ENCODE measurements at places on chromosomes 3 and 15. TPM values are rescaled to one million over a fixed set of nuclear protein-coding genes. Genes with fewer than 3 reads are reported as not detected.

DNA sequence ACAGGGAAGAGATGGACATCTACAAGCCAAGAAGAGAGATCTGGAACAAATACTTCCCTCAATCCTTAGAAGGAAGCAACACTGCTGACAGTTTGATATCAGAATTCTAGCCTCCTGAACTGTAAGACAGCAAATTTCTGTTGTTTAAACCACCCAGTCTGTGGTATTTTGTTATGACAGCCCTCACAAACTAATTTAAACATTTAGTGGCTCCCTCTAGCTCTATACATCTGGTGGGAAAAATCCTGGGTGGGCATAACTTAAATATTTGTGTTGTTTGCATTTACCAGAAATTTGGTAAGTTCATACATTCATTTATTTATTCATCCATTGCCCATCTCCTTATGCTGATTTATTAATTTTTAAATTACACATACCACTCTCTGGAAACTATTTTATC lies 62.5 kb upstream of the GSK3B start:
- no peak for DNase-seq

DNA sequence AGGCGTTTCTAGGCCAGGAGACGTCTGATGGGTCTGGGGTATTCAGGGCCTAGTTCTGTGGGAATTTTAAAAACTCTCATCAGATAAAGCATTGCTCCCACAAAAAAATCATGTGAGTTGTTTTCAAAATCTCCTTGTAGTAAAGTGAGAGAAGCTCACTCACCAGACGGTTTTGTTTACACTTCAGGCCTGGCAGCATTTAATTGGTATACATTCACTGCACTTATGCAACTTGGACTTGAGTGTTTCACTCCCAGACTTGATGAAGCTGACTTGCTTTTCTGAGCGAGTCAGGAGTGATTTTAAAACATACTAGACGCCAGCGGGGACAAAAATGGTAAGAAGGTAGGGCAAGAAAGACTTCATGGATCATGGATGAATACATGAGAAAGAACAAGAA lies 75.2 kb downstream of the SLCO3A1 start:
- DNase-seq, result no peak

The MYO5A gene
- total RNA-seq, result 33.8 TPM

DNA sequence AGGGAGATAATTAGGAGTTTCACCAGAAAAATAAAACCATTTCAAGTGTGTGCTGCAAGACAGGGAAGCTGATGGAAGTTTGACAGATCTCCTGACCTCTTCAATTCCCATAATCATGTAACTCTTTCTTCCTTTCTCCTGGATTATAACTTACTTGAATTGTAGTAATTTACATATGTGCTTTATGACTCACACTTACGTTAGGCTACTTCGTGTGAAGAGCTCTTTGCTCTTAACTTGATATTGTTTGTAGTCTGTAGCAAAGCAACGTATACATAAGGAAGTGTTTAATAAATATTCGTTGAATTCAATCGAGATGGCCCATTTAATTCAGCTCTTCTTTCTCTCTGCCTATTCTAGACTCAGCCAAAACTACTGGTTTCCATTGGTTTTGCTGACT lies 23.5 kb downstream of the ROBO2 start:
- no peak for DNase-seq

- no peak for DNase-seq
These were observed 90.0 kb upstream of the SPATA12 start for GRCh38 chr3:56970461-56970879.

The NUP210 gene
- 2.3 TPM for total RNA-seq

The GSK3B gene
- total RNA-seq, result 39.4 TPM

DNA sequence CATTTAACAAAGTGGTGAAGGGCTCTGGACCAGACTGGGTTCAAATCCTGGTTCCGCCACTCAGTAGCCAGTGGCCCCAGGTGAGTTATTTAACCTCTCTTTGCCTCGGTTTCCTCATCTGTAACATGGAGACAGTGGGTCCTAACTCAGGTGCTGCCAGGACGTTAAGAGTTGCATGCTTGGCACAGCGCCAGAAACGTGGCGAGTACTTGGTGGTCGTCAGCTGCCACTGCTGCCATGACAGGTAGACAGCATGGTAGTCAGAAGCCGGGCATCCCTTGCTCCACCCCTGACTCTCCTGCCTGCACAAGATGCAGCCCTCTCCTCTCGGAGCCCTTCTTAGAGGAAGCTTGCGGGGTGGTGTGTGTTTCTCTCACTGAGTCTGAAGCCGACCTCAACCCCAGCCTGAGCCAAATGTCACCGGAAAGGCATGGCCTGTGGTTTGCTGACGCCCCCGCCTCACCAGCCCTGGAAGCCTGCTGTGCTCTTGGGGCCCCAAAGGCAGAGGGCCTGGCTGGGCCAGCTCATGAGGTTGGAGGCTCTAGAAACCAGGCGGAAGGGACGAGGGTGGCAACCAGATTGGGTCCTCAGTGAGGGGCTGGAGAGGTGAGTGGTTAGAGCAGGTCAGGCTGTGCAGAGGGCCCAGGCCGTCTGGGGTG lies 160.8 kb upstream of the TLE3 start:
- DNase-seq, result no peak

DNA sequence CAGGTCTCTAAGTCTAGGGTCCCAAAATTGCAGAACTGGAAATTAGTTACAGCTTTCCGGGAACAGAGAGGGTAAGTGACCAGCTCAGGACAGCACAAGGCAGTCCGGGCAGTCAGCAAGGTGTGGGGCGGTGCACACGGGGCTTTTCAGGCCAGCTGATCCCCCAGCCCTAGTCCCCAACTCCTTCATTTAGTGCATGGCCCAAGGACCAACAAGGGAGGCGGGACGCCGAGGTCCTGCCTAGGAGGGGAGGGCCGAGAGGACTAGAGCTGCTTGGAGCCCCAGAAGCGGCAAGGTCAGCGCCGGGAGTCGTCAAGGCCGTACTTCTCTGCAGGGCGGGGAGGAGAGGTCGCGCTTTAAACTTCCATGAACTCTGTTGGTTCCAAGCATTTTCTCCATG lies 2.0 kb upstream of the PDE8A start:
- DNase-seq, result no peak

DNA sequence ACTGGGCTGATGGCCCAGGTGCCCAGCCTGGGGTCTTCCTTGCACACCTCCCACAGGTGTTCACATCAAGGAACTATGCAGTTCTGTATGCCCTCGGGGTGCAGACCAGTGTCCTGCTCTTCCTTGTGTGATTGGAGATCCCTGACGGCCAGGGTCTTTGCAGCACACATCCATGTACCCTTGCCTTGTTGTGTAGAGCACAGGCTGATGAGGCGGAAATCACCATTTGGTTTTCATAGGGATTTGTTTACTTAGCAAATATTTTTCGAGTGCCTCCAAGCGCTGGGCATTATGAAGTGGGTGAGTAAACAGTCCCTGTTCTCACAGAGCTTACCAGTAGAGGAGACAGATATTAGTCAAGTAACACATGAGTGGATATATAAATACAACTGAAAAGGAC lies 209.3 kb upstream of the UMPS start:
- DNase-seq, result peak; percentile 13

DNA sequence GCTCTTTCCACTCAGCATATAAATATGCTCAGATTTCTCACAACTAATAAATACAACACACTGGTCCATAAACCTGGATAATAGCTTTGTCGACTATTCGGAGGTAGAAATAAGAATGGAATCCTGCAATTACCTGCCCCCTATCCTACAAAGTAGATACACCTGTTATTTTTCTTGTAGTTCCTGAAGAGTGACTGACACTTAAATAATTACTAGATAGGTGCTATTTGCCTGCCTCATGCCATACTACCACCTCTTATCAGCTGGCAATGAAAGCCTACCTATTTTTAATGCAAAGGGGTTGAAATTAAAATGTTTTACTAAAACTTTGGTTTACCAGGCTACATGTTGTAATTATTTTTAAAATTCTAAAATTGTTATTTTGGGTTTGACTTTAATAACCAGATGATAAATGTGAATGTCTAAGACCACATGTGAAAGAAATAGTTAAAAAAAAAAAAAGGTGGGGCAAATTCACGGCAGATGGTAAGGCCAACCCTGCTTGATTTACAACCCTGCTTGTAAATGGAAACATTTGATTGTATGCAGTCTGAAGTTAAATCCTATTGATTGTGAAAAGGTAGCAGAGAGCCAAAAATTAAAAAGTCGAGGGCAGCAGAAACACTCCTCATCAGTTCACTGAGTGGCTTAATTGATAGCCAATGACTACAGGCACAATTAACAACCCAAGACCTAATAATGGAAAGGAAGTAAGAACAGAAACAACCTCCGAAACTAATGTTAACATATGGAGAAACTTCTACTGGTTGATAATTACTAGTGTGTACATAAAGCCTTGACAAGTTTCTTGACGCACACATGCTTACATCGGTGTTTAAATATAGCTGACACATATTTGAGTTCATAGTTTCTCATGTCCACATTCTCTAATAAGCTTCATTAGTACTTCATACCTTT lies 8.9 kb downstream of the PEAK1 start:
- no peak for DNase-seq

- no peak for DNase-seq
These were observed 6.2 kb upstream of the CEP70 start for GRCh38 chr3:138600100-138600745.

- DNase-seq, result peak; percentile 44
These were observed 130.6 kb downstream of the MBNL1 start for GRCh38 chr3:152399374-152399773.

DNA sequence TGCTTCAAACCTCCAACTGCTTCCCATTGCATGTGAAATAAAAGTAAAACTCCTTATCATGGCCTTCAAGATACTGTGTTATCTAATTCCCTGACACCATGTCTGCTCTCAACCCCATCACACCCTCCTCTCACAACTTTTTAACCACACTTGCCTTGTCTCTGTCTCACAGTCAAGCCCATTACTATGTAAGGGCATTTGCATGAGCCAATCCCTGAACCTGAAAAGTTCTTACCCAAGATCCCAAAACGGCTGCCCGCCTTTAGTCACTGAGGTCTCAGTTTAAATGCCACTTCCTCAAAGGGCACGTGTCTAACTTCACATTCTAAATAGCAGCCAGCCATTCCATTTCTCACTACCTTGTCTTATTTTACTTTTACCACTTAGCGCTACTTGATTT lies 83.1 kb downstream of the SST start:
- no peak for DNase-seq

DNA sequence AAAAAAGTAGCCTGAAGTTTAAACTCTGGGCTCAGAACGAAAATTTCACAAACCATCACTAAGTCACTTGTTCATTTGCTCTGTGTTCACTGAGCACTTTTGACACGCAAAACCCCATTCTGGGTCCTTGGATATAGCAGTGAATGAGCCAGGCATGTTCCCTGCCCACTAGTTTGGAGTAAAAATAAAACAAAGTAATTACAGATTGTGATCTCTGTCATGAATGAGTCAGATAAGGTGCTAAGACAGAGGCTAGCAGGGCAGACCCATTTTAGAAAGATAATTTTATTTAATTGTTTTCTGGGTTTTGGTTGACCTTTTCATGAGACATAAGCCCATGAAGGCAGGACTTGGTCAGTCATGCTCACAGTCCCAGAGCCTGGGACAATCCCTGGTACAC lies 84.1 kb upstream of the ARHGEF3 start:
- no peak for DNase-seq

GRCh38 chr15:69718916-69719315 lies 266.3 kb downstream of the RPLP1 start:
- DNase-seq, result no peak

GRCh38 chr3:34207806-34208205 lies 409.4 kb downstream of the PDCD6IP start:
- DNase-seq, result peak; percentile 56

The AP3B2 gene
- total RNA-seq, result not detected

DNA sequence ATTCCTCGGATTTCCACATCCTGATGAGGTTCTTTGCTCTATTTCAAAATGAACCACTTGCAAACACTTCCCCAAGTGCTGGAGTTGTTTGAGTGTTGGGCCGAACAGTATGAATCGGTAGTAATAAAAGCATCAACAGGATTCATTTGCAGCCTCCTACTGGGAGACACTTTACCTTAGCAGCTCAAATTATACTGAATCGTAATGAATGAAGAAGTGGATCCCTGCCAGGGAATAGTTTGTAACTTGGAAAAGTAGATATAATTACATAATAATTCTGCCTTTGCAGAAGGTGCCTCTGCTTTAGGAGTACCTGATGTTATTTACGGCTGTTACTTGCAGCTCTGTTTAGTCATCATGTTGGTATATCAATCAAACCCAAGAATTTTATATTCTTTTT lies 669.1 kb downstream of the CADM2 start:
- DNase-seq, result no peak

The ZNF502 gene
- total RNA-seq, result 1.9 TPM

The ALAS1 gene
- 43.9 TPM for total RNA-seq

DNA sequence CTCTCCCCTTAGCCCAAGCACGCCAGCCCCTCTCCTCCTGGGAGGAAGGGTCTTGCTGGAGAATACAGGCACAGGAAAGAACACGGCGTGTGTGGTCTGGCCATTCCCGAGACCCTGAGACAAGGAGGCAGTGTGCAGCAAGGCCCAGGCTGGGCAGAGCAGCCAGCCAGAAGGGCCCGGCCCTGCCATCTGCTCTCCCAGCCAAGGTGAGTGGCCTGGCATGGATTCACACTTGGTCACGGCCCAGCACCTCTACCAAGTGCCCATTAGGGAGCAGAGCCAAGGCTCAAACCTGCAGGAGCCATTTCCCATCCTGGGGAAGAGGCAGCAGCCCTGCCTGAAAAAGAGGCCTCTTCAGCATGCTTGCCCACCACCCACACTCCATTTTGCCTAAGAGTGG lies 28.6 kb downstream of the MEGF11 start:
- DNase-seq, result no peak

The UBAP1L gene
- total RNA-seq, result 3.8 TPM

The RASL12 gene
- not detected for total RNA-seq

The RTP3 gene
- not detected for total RNA-seq
